Cerebellar cortex (tissue), 1 donor: ENCODE measurements at places on chromosomes 2 and 18.

- no peak for DNase-seq
These were observed 250.6 kb downstream of the DOK6 start for GRCh38 chr18:69651243-69651642.

GRCh38 chr2:121998751-121999150 is 243.3 kb downstream of the TSN start:
- DNase-seq, result no peak

- DNase-seq, result no peak
These were observed 264.9 kb upstream of the CCDC68 start for GRCh38 chr18:55224086-55224625.

GRCh38 chr18:14947482-14948162 is 199.7 kb downstream of the ANKRD30B start:
- DNase-seq, result peak; percentile 48

GRCh38 chr2:119224391-119225104 is 914 bp downstream of the STEAP3 start:
- no peak for DNase-seq

DNA sequence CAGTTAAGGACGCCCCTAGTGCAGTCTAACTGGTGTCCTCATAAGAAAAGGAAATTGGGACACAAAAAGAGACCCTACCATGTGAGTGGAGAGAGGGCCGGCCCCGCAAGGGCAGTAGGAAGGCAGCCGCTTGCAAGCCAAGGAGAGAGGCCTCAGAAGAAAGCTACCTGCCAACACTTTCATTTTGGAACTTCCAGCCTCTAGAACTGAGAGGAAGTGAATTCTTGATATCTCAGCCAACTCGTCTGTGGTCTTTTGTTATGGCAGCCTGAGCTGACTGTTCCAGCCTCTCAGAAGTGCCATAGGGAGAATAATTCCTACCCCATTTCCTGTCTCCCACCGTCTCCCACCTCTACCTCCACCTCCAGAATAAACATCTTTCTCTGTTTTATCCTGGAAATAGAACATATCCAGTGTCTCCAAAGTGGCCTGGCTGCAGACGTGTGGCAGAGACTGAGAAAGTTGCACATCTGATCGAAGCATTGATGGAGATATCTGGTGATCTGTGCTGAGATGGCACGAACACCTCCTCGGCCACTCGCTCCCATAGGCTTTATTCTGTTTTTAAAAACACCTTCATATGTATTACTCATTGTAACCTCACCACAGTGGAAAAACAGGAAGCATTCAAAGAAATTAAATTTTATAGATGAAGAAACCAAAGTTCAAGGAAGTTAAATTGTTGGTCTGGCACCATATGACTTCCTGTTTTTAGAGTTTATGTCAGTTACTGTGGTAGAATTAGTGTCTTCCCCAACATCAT is 39.5 kb upstream of the MARCO start:
- DNase-seq, result no peak

- DNase-seq, result no peak
These were observed 68.6 kb upstream of the BZW1 start for GRCh38 chr2:200743042-200743676.

DNA sequence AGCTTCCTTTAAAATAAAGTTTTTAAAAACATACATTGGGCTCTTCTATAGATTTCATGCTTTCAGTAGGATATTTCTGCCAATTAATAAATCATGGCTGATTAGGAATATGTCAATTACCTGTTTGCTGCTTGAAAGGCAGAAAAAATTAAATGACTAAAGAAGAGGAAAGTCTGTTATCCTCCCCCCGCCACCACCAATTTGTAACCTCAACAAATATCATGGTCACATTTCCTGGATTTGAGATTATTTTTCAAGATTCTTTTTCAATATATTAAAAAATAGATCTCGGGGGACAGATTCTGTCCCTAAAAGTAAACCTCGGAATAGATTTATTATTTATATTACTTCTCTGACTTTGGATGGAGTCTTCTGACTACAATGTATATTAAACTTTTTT is 125.9 kb downstream of the ARHGAP15 start:
- no peak for DNase-seq

GRCh38 chr2:121881038-121881437 is 125.6 kb downstream of the TSN start:
- DNase-seq, result no peak

DNA sequence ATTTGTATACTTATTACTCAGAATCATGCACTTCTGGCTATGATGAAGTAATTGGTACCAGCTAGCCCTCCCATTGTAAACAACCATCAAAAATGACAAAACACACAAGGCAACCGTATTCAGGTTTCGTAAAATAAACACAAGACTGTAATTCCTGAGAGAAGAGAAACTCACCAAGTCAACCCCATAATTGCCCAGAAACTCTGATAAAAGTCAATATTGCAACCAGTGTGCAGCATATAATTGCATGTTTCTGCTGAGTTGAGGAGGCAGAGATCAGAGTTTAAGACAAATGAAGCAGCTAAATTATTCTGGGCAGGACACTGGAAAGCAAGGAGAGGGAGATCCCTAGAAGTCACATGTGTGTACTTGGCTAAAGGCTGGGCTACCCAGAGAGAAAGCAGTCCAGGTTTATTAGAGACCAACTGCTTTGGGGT is 90.3 kb downstream of the ROCK2 start:
- peak; percentile 37 for DNase-seq

GRCh38 chr2:234399451-234400246 is 97.2 kb downstream of the ARL4C start:
- no peak for DNase-seq

GRCh38 chr2:171289991-171290390 is 129.3 kb upstream of the TLK1 start:
- DNase-seq, result no peak
